KG1 (cell line): ENCODE measurements at places on chromosomes 5 and 9.

DNA sequence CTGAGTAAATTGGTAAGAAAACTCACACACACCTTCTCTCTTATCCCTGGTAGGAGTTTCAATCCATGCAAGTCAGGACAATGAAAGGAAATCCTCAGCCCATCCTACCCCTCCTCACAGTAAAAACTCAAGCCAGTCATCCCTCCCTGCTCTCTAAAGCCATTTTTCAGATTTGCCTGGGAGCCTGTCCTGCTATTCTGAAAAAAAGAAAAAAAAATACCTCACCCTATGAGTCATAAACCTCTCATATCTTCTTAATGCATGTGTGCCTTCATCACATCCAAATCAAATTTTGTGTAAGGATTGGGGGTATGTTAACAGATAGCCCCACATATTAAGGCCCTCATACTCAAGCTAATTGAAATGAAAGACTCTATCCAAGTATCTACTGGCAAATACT, 14.1 kb downstream of the UGT3A2 start:
- no peak for DNase-seq

GRCh38 chr5:57113481-57113880, 60.4 kb upstream of the GPBP1 start:
- DNase-seq, result no peak

- no peak for DNase-seq
These were observed 37.9 kb upstream of the TTC1 start for GRCh38 chr5:159971038-159971437.

DNA sequence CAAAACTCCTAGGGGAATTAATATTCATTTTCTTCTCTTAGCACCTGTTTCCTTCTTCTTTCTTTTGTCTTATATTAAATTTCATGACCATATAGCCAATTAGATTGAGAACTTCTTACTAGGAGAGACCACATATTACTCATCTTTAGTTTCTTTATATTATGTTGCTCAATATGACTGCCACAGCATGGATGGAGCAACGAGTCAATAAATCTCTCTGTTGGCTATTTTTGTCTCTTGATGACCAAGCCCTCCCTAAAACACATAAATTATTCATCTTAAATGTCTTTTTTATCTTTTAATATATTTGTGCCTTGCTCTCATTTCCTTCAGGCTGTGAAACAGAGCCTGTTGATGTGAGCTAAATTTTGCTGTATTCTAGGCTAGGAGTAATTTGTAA, 123.0 kb downstream of the ADAMTSL1 start:
- DNase-seq, result no peak

DNA sequence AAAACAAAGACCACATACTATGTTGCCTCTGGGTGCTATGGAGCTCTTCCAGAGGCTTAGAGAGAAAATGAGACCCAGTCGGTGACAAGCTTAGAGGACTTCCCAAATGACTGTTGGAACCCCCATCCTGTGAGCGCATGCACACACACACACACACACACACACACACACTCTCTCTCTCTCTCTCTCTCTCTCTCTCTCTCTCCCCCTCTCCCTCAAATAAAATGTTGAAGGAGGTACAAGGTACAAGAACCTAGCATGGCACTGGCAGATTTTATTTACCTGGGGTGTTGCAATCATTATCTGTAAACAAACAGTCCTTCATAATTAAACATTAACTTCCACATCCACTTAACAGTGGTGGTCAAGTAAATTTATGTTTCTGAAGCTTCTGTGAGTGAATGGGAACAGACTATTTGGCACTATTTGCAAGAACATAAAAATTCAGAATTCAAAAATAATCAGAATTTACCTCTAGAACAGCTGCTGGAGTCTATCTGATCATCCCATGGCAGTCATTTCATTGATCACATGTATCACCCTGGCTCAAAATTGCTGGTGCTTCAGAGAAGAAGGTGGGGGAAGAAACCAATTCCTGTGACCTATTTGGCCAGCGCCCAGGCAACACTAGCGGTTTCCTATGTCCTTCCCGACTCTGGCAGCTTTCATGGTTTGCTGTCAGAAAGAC, 24.9 kb downstream of the TRPM3 start:
- DNase-seq, result no peak

DNA sequence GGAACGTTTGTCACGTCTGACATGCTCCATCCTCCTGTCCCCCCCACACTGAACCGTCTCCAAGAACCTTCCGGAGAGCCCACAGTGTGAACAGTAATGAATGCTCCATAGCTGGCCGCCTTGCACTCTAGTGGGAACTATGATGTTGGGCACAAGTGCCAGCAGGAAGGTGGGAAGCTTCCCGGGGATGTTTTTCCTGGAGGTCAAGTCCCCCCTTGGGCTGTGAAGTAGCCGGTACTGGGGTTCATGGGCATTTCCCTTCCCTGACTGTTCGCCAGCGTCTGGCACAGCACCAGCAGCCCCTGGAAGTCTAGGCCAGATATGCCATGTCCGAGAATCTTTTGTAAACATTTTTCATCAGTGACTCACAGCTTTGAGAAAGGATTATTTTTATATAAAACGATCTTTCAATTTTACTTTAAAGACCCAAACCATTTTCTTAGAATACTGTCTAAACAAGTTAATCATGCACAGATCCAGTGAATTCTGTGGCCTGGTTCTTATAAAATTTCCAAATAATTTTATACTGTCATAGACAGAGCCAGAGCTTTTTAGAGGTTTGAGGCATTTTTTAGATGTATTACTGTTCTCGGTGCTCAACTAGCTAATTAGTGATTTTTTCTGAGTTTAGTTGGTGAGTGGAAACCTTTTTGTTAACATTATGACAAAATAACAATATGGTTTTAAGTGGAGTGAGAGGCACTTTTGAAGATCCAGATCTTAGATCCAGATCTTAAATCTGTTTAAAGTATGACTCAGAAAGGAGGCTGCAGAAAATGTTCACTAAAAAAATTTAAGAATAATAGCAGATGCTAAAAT, 11.6 kb downstream of the ABL1 start:
- no peak for DNase-seq
